ENCODE measurements at places on chromosomes 6 and 20. TPM values are rescaled to one million over a fixed set of nuclear protein-coding genes. Genes with fewer than 3 reads are reported as not detected.

DNA sequence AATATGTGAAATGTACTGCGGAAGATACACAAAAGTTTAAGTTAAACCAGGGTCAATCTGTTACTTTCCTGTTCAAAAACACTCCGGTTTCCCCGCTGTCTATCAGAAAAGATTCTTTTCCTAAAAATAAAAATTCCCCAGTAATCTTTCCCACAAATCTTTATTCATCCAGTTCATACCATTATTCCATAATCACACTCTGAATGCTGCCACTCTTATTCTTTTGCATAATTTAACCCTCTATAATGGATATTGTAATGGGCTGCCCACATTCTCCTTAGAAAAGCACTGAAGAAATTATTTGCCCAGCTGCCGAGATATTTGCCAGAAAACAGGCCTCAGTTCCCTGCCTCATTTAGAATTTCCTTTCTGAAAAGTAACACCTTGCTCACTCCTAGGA lies 68.6 kb downstream of the EPHA7 start:
- DNase-seq = no peak

- DNase-seq = no peak
Observed at GRCh38 chr20:667351-668034, 8.1 kb downstream of the SCRT2 start.

- DNase-seq = no peak
Observed at GRCh38 chr6:138286698-138287097, 68.4 kb upstream of the PBOV1 start.

GRCh38 chr6:8017276-8017701 lies 46.9 kb downstream of the BLOC1S5 start:
- no peak for DNase-seq

SPAG4 gene
- 1.2 TPM for total RNA-seq

DNA sequence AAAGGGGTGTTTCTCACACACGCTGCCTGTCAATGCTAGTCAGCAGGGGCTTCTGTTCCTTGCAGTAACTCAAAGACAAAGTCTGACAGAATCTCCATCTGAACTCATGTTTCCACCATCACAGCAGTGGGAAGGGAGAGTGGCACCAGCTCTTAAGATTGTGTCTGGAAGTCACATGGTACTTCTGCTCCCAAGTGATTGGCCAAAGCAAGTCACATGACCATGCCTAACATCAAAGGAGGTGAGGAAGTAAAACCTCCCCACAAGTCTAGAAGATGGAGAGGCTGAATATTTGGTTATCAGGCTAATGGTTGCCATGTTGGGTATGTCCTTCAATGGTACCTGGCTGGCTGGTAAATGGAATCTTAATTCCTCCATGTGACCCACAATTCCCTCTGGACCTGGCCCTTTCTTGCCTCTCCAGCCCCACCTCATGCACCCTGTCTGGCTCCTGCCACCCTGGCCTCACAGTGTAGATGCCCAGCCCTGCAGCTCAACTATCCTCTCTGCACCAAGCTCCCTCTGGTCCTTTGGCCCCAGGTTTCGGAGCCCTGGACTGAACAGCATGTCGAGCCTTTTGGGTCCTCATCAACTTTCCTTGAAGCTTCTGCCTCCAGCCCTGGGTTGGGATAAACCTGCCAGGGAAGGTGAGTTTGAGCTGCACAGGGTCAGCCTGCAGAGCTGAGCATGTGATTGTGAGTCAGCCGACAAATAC lies 51.0 kb upstream of the PMEPA1 start:
- DNase-seq = no peak

- no peak for DNase-seq
Observed at GRCh38 chr6:135325624-135326424, 144.7 kb downstream of the MYB start.

DNA sequence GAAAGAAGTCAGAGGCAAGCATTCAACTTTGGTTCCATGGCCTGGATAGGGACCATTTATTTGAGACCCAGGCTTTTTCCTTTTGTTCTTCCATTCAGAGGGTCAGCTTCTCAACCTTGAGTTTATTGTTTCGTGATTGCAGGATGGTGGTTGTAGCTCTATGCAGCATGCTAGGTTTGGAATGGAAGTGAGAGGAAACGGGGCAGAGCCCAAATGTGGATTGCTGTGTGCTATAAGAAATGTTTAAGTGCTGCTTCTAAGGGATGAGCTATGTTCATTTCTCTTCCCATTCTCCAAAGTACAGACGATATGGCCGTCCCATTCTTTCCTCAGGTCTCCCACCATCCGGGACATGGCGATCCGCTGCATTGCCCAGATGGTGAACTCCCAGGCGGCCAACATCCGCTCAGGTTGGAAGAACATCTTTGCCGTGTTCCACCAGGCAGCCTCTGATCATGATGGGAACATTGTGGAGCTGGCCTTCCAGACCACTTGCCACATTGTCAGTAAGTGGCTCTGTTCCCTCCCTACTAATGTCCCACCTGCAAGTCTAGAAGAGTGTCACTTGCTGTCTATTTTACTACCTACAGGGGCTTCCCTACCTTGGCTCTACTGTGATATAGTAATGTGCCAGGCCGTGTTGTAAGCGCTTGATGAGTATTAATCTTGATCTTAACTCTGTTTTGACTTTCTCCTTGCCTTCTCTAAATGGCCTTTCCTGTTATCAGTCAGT lies 36.0 kb upstream of the CSE1L start:
- no peak for DNase-seq

GRCh38 chr6:20900389-20901160 lies 366.3 kb downstream of the CDKAL1 start:
- no peak for DNase-seq

ZC3H12D gene
- 0.10 TPM for total RNA-seq
